ENCODE measurements at places on chromosomes 5 and 9.

- no peak for DNase-seq
Measured at GRCh38 chr5:171610686-171611085, 174.9 kb upstream of the SMIM23 start.

DNA sequence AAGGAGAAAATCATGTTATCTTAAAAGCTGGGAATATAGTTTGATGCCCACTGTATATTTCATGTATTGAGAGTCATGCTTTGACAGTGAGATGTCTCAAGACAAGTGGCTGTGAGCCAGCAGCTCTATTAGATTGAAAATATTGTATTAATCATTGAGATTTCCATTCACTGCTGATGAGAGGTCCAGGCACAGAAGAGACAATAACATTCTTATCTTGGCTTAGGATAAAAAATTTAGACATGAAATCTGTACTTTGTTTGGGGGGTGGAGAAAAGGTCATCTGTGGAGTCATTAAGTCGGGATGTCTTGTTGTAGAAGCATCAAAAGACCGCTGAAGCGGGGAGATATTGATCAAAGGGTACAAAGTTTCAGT is 97.9 kb upstream of the EQTN start:
- DNase-seq: no peak

GRCh38 chr5:138543730-138544104 is 681 bp upstream of the ETF1 start:
- DNase-seq: no peak

DNA sequence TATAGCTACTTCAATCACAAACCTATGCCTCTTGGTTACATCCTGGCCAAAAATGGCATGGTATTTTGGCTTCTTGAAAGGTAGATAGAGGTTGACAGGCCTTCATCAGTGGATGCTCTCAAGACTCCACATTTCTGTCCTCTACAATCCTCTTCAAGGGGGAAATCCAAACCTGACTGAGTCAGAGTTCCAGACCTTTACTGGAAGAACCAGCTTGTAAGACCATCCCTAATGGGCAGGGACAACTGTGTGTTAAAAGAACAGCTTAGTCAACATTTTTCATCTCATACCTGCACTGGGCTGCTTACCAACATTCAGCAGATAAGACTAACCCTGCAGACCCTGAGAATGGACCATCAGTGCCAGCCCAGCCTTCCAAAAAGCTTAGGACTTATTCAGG is 155.7 kb downstream of the CDK5RAP2 start:
- DNase-seq: no peak

GRCh38 chr9:101514071-101514470 is 19.6 kb upstream of the RNF20 start:
- DNase-seq: no peak

GRCh38 chr5:19369048-19369447 is 619.0 kb downstream of the CDH18 start:
- DNase-seq: no peak

Data from CD4-positive, alpha-beta T cell treated with Interleukin-15 for 1 hour (primary cell).